ENCODE measurements at places on chromosomes 5 and 9. TPM values are rescaled to one million over a fixed set of nuclear protein-coding genes. Genes with fewer than 3 reads are reported as not detected.

GRCh38 chr9:128205296-128205944, 2.2 kb downstream of the DNM1 start:
- peaks cover 4% of the 10 kb centered on the region for H3K4me1 ChIP-seq
- peaks cover 20% of the 10 kb centered on the region for H3K27me3 ChIP-seq
- no peaks in the 10 kb centered on the region for H3K36me3 ChIP-seq
- H3K27ac ChIP-seq, result no peak overlapping the region

CTXN3 gene
- total RNA-seq, result not detected

SLC34A1 gene
- 0.55 TPM for total RNA-seq

- peak overlapping the region; percentile 79 for H3K4me3 ChIP-seq
- DNase-seq, result peak; percentile 39
- no peak overlapping the region for H3K27ac ChIP-seq
- no peaks in the 10 kb centered on the region for H3K36me3 ChIP-seq
Measured at GRCh38 chr9:99823681-99824377, 2.1 kb downstream of the NR4A3 start.

DNA sequence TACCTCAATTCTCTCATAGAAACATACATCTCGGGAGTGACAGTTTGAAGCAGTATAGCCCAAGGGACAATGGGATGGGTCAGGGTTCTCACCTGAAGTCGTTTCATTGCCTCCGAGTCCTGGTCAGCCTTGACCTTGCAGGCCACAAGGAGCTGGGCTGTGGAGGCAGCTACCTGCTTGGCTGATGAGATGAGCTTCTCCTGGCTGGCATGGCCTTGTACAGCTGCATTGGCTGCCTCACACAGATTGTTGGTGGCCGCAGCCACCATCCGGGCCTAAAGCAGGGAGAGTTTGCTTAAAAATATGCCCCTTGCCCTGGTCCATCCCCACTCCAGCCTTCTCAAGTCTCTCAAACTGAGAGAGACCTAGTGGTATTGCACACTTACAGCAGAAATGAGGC, 8.5 kb upstream of the TPM2 start:
- H3K27me3 ChIP-seq, result no peaks in the 10 kb centered on the region
- H3K4me1 ChIP-seq, result peaks cover 19% of the 10 kb centered on the region
- H3K36me3 ChIP-seq, result no peaks in the 10 kb centered on the region
- peak overlapping the region; percentile 92 for H3K27ac ChIP-seq
- no peak for DNase-seq

DNA sequence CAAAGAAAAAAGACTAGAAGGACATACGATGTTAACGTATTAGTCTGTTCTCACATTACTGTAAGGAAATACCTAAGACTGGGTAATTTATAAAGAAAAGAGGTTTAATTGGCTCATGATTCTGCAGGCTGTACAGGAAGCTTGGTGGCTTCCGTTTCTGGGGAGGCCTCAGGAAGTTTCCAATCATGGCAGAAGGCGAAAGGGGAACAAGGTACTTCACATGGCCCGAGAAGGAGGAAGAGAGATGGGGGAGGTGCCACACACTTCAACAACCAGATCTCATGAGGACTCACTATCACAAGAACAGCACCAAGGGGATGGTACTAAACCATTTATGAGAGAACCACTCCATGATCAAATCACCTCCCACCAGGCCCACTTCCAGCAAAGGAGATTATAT, 110.1 kb downstream of the CARTPT start:
- H3K36me3 ChIP-seq, result no peaks in the 10 kb centered on the region
- no peak overlapping the region for H3K4me3 ChIP-seq
- no peak overlapping the region for H3K27ac ChIP-seq
- no peak for DNase-seq
- peaks cover 7% of the 10 kb centered on the region for H3K4me1 ChIP-seq
- no peaks in the 10 kb centered on the region for H3K27me3 ChIP-seq
